Astrocyte of the spinal cord (primary cell): ENCODE measurements at places on chromosomes 1 and 21.

DNA sequence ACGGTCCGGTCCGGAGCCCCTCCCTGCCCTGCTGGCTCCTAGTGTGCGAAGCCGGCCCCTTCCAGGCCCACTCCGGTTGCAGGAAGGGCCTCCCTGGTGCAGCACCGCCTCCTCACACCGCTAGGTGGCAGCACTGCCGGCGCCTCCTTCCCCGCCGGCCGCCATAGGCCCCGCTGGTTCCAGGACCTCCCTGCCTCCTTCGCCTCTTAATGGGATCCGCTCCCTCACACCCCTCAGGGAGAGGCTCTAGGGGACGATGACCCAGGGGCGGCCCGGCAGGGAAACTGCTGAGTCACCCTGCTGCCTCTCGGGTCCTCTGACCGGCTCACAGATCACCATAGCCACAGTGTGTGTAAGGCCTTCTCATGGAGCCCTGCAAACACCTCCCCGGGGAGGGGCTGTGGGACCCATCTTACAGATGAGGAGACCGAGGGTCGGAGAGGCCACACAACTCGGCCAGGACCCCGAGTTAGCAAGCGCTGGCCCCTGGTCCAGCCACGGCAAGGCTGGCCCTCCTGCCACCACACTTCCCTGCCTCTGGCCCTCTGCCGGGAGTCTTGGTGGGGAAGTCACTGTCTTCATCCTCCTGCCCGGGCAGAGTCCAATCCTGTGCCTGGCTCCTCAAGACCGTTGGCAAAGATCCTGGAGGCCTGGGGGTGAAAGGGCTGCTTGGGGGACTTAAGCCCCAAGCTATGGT, 1.6 kb upstream of the AJAP1 start:
- peak; percentile 25 for DNase-seq

GRCh38 chr1:24389231-24389678, 24.3 kb downstream of the STPG1 start:
- no peak for DNase-seq

DNA sequence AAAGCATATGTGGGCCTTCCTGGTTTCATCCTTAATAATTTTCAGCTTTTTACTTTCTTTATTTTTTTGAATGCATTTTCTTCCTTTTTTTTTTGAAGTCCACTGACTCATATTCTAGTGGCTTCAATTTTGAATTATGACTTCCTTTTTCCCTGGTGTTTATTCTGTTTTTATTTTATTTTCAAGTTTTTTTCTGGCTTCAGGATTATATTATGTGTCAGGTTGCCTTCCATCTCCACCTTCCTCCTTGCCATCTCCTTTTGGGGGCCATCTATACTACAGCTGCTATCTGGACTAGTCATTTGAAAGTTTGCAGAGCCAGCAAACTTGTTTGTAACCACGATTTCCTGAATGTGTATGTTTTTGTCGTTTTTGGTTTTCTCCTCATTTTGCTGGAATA, 117.6 kb downstream of the LEPR start:
- DNase-seq: no peak

- DNase-seq: no peak
Observed at GRCh38 chr1:241870336-241870735, 22.3 kb downstream of the EXO1 start.

DNA sequence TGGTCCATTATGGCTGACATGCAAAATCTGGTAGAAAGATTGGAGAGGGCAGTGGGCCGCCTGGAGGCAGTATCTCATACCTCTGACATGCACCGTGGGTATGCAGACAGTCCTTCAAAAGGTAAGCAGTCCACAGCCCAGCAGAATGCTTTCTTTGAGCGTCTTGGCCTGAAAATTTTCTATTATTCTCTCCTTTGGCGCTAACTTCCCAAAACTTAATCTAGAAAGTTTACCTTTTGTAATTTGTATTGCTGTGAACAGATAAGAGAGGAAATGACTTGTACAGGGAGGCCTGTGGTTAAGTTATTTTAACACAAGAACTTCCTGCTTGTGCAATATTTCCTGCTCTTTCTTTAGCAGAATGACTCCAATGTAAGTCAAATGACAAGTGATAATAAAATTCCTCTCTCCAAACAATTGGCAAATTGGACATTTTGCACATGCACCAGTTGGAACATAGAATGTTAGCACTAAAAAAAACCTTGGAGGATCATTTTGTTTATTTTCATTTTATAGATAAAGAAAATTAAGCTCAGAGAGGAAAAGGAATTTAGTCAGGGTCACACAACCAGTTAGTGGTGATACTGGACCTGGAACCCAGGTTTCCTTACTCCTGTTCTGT, 18.9 kb downstream of the CAP1 start:
- peak; percentile 29 for DNase-seq

GRCh38 chr1:234216116-234216703, 157.0 kb upstream of the COA6 start:
- no peak for DNase-seq
